Germinal center (tissue), 1 donor: ENCODE measurements at places on chromosomes 16 and 17.
A peak's percentile ranks its signal among the peaks of the same experiment; 100 is the strongest.

GRCh38 chr17:35804658-35805192 lies 4.6 kb upstream of the TAF15 start:
- peak; percentile 87 for DNase-seq

GRCh38 chr16:87740441-87740840 lies 25.3 kb downstream of the KLHDC4 start:
- DNase-seq, result no peak

- no peak for DNase-seq
These were observed 767 bp downstream of the INO80E start for GRCh38 chr16:29996766-29997250.

DNA sequence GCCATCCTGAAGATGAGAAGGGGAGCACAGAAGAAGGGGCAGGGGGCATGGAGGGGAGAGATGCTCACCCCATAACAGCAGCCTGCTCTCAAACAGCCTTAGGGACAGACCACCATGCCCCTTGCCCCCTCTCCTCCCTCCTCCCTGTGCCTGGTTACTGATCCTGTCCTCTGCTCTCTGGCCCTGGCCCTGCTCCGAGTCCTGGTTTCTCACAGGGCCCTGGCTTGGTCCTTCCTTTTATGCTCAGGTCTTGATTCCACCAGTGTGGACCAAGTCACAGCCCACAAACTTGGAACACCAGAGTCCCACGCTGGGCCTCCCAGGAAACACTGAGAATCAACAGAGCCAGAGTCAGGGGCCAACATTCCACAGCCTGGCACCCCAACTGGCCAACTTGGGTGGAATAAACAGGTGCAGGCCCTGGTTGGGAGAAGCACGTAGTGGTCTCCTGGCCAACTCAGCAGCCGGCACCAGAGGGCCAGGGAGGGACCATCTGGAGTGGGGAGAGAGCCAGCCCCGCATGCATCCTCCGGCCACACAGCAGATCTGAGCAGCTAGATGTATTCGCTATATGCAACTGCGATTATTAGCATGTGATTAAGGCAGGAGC lies 44.9 kb upstream of the CDC42EP4 start:
- DNase-seq, result no peak

DNA sequence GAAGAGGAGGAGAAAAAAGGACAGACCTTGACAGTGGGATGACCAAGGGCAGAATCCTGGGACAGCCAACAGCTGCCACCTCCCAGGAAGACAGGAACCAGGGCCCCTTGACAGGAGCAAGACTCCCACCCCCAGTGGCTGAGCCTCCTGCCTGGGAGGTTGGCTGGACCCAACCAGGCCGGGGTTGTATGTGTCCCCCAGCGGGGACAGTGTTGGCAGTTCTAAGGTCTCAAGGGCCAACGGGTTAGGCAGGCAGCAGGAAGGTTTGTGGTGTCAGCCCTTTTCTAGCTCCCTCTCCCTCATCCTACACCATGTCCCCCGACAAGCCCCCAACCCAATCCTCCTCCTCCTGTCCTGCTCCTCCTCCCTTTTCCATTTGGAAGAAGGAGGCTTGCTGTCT lies 126.2 kb downstream of the MRM1 start:
- no peak for DNase-seq

- DNase-seq, result no peak
These were observed 20.2 kb upstream of the NCBP3 start for GRCh38 chr17:3866276-3866675.

DNA sequence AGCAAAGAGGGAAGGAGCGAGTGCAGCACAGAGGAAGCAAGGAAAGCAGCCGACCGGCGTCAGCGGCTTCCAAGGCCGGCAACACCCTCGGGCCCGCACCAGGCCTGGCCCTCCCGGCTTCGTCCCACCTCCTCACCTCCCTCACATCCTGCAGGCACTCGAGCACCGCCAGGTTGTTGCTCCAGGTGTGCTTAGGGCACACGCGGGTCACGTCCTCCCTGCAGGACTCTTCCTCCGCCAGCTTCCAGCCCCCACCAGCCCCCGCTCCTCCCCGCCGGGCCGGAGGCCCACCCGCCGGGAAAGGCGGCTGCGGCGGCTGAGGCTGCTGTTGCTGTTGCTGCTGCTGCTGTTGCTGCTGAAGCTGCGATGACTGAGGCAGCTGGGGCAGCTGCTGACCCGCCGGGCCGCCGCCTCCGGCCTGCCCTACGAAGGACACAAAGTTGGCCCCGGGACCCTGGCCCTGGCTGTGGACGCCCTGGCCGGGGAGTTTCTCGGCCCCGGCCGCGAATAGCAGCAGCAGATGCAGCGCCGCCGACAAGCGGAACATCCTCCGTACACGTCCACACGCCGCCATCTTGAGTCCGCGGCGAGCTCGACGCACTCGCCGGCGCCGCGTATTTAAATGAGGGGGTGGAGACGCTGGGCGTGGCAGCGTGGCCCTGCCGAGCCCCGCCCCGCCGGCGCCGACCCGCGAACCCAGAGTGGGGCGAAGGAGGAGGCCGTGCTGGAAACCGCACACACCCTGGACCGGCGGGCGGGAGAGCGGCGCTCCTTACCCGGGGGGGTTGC lies at the start of gene GLG1:
TSS of gene GLG1 (minus strand) at position 594 of the 789 bp plus-strand sequence. CDS start at position 574, 20 bp downstream.
- DNase-seq, result peak; percentile 88

DNA sequence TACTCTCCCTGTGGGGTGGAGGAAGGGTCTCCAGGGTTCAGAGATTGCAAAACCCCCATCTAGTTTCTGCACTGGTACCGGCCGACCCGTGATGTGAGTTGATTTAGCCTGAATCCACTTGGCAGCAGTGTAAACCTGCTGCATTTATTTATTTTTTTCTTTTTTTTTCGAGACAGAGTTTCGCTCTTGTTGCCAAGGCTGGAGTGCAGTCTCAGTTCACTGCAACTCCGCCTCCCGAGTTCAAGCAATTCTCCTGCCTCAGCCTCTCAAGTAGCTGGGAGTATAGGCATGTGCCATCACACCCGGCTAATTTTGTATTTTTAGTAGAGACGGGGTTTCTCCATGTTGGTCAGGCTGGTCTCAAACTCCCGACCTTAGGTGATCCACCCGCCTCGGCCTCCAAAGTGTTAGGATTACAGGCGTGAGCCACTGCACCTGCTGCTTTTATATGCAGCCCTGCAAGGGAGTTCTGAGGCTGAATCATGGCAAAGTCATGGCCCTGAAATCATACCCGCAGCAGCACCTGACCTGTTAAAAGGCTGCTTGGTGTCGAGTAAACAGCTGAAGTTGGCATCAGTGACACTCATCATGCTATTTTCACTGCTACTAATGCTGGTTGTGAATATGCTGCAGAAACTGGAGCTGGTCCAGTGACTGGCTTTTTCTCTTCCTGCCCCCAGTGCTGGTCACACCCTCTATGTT lies 21.4 kb downstream of the DEXI start:
- no peak for DNase-seq

- DNase-seq, result no peak
These were observed 12.1 kb upstream of the NLRC5 start for GRCh38 chr16:56977216-56977615.

- no peak for DNase-seq
These were observed 9.6 kb downstream of the COTL1 start for GRCh38 chr16:84608282-84608681.

DNA sequence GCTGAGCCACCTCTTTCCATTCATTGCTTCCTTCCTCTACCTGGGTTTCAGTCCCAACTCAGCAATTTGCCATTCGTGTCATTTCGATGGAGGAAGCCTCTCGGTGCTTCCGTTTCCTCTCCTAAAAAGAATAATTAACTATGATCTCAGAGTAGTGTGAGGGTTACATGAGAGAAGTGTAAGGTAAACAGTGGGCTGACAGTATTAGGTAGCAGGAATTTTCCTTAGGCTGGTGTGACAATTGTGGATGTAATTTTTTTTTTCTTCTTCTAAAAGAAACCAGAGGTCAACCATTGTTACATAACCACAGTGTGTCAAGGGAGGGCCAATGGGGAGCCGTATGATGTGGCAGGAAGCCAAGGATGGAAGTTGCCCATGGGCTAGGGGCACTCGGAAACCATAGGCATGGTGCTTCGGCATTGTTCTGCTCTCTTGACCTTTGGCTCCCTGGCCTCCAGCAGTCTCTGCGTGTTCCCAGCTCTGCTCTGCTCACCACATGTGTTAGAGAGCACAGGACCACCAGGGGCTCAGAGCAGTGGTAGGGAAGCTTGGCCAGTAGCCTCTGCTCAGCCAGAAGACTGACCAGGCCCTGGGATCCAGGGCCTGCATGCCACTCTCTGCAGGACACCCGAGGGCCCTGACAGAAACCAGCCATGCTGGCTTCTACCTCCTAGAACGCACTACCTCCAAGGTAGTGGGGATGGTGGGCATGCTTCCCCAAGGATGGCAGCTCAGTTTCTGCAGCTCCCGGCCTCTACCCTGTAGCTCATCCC lies 2.0 kb upstream of the TOP2A start:
- DNase-seq, result no peak
